ENCODE measurements at places on chromosomes 2 and 18.

- no peak for DNase-seq
These were observed 23.8 kb downstream of the WDR75 start for GRCh38 chr2:189465076-189465475.

- no peak for DNase-seq
These were observed 42.8 kb downstream of the SOX11 start for GRCh38 chr2:5734859-5735520.

DNA sequence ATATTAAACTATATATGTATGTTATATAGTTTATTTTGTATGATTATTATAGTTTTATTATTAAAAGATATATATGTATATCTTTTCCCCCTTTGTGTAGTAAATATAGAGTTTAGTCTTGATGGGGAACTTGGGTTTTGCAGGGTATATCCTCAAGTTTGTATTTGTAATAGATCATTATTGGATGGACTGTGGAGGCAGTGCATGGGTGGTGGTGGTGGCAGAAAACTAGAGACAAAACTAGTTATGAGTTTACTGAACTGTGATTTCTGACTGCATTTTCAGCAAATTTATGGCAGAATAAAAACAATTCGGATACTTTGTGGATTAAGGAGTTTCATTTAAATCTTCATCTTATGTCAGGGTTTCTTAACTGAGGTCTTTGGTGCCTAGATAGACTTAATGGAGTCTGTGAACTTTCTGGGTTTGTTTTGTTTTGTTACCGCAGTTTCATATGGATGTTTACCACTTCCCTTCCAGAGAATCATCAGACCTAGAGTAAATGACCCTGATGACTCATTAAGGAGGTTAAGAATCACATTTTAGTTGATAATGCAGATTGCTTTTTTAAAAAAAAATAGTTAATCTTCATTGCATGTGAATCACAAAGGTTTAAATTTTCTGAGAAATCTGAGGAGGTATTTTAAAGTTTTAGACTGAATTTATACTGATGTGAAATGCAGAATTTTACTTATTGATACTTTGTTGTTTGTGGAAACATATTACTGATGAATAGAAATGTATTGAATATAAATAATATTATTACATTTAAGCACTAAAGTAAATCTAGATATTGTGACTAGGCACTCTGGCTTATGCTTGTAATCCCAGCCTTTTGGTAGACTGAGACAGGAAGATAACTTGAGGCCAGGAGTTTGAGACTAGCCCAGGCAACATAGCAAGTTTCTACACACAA, 14.5 kb downstream of the EPC2 start:
- DNase-seq: peak; percentile 35

DNA sequence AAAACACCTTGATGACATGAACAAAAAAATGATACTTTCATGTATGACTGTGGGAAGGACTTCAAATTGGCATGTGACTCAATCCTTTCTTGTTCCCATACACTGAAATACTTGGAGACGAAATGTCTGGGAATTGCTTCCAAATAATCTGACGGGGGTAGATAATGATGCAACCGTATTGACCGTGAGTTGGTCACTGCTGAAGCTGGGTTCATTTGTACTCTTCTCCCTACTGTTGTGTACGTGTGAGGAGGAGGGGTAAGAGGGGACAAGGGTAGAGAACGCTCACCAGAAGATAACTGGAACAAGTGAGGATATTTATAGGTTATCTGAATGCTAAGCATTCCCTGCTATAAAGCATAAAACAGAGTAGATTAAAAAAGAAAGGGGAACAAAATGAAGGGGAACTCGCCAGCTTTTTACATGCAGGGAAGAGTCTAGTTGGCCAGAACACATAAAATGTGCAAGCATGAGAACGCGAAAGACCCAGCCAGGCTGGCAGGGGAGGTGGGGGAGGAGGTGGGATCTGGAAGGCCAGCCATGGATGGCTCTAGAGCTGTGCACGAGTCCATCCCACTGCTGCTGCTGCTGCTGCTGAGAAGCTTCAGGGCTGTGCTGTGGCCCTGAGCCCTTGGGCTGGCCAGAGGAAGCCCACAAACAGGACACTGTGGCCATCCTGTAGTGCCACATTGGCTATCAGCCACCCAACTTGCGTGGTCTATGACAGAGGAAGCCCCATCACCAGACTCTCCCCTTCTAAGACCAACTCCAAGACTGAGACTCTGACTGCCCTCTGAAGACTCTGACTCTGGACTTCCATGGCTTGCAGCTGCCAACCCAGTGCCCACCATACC, 15.2 kb upstream of the CETN1 start:
- DNase-seq: no peak

DNA sequence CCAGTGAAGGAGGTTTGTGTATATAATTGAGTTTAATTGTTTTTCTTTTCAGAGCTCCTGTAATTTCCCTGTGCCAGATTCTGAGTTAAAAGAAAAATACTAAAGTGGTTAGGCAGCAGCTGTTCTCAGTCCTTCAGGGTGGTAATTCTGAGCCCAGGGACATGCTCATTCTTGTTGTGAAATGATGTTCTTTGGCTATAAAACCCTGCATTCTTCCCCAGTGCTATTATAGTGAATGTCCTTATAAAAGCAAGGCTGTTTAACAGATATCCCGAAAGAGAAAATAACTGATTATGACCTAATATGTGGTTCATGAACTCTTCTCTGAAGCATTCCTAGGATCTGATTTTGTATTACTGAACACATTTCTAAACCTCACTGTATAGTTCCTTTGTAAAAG, 34.0 kb downstream of the ADAM23 start:
- DNase-seq: peak; percentile 18

DNA sequence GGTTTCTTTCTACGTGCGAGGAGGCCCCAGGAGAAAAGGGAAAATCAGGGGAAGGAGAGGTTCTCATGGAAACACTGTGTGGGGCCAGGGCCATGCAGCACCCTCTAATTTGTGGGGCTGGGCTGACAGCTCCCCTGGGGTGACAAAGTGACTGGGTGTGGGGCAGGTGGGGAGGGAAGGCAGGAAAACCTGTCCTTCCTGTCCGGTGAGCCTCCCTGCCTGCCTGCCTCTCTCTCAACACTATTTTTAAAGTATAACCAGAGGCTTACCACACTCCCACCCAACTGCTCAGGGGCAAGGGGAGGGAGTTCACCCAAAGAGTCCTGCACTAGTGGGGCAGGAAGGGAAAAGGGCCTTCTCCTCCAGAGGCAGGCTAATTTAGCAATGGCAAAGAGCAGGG, 10.5 kb upstream of the EPAS1 start:
- DNase-seq: no peak

- DNase-seq: no peak
These were observed 74.7 kb upstream of the RAB6C start for GRCh38 chr2:129904532-129905446.

DNA sequence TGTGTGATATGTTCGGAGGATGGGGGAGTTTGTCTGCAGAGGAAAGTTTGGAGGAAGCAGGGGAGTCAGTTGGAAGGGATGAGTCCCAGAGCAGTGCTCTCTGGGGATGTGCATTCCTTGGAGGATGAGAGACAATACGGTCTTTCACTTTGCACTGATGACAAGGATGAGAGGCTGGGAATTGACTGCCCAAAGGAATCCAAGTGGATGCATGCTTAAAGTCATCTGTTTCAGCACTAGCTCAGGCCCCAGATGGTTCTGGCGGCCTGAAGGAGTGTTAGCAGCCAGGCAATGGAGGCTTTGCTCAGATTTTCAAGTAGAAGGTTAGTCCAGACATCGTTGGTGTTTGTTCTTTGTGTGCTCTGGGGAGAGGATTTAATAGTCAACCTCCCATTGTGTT, 100.2 kb downstream of the CRIM1 start:
- peak; percentile 63 for DNase-seq

GRCh38 chr2:64128943-64129391, 15.3 kb downstream of the PELI1 start:
- DNase-seq: peak; percentile 28

DNA sequence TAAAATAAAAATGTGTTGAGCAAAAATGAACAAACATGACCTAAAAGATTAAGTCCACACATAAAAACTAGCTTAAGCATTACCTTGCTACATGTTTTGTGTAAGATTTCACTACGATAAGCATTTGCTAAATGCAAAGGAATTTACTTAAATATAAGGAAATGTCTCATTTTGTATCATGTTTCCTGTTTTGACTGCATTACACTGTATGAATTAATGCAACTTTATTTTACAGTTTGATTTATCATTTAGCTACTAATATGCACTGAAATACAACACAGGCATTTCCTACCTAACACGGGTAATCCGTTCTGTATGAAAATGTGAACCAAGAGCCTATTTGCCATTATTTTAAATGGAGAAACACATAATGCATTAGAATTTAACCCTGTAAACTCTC, 1076.5 kb upstream of the DDX18 start:
- DNase-seq: no peak

DNA sequence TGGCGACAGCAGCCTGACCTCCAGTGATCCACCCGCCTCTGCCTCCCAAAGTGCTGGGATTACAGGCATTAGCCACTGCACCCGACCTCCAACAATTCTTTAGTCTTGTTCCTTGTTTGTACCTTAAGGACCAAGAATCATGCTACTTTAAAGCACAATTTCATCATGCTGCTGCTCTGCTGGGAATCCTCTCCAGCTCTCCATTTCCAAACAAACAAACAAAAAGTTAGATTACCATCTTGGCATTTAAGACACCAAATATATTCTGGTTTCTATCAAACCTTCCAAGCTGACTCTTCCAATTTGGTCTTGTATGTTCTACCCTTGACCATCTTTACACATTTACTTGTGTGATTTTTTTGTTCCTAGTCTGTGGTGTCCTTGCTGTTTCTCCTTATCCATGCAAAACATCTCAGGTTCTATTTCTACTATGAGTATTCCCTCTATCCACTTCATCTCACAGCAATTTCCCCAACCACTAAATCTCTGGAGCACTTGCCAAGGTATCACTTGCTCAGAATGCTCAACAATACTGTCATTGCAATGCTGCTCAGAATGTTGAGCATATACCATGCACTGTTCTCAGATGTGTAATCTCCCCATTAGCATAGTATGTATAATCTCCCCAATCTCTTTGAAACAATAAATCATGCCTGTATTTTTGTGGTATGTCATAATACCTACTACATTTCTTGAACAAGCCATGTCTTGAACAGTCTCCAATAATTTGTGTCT, 73.2 kb upstream of the GALNT5 start:
- no peak for DNase-seq

DNA sequence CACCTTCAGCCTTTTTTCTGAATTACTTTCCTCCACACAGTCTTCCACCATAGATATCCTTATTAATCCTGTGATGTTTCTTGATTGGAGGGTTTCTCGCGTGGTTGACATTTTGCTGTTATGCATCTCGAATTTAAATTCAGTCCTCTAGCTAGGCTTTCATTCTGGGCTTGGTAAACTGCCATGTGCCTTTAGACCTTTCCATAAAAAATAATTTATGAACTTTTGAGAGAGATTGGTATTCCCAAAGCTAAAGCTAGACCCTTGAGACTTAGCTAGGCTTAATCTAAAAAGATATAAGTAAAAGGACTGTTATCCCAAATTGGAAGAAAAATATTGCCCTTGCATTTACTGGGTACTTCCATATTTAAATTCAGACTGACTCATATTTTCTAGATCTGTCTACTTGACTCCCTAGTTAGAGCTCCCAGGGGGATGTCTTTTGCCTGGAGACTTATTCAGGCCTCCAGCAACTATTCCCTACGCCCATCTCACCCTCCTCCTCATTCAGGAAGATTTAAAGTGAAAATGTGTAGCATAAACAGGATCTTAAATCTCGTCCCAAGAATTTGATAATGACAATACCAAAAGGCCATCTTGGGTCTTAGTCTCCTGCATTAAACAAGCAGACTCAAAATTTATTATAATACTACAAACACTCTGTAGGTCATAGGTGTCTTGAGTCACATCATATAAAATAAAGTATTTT, 60.3 kb downstream of the KIAA2012 start:
- DNase-seq: no peak
